SW 1271 (cell line): ENCODE measurements at places on chromosomes 7 and 10.

DNA sequence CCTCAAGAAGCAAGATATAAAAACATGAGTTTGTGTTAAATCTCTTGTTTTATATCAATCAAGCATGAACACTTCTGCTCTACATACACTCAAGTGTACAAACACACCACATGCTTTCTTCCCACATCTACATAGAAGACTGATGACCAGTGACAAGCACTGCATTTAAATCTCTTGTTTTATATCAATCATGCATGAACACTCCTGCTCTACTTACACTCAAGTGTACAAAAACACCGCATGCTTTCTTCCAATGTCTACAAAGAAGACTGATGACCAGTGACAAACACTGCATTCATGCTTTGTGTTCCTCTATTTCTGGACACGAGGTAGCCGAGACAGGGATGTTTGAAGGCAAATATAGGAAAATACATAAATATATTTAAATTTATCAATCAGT lies 642.0 kb upstream of the PFKP start:
- no peak for DNase-seq

DNA sequence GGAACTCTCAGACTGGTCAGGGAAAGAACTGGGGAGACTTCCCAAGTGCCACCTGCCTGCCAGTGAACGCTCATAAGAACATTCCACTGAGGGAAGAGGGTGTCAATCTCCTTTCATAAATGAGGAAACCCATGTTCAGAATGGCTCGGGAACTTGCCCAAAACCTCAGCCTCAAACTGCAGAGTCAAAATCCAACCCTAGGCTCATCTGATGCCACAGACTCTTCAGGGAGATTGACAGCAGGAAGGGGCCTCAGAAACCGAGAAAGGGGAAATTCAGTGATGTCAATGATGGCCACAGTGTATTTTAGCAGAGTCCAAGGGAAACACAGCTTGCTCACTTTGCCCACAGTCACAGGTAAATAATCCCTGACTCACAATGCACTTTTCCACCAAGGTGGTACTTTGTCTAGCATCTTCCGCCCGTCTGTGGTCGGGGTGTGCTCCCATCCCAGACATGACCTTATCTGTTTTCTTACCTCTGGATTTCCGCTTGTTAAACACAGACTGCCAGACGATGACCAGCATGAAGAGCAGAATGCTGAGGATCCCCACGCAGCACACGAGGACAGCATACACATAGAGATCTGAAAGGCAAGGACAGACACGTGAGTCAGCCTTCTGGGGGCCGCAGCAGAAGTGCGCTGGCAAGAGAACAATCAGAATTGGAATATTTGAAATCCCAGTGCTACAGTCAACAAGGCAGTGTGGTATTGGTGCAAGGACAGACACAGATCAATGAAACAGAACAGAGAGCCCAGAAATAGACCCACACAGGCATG lies 38.4 kb downstream of the VSTM4 start:
- no peak for DNase-seq

DNA sequence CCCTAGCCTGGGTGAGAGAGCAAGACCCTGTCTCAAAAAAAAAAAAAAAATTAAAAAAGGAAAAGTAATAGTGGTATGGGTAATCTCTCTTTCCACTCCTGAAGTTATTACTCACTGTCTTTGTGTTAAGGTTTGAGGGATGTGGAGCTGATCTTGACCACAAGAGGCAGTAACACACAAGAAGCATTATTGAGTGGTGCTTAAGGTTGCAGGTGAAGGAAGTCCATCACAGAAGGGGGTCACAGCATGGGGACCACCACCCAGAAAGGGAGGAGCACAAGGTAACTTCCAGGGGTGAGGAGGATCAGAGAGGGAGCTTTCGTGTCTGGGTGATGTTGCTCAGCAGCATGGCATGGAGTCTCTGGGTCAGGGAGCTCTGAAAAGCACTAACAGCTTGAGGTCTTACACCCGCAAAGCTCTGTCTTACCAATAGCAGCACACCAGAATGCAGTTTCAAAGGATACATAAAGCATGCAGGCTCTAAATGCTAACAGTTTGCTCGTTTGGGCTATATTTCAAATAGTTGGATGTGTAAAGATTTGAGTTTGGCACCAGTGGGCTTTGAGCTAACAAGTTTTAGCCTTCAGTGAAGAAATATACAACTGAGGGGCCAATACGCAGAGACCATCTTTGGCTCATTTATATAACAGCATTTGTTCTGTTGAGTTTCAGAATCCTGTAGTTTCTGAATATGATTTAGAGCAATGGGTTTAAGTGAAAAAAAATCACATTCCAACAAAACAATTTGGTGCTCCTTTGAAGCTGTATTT lies 100.4 kb upstream of the DNAJC1 start:
- DNase-seq: no peak

GRCh38 chr7:3191548-3191947 lies 109.5 kb upstream of the SDK1 start:
- DNase-seq: no peak

DNA sequence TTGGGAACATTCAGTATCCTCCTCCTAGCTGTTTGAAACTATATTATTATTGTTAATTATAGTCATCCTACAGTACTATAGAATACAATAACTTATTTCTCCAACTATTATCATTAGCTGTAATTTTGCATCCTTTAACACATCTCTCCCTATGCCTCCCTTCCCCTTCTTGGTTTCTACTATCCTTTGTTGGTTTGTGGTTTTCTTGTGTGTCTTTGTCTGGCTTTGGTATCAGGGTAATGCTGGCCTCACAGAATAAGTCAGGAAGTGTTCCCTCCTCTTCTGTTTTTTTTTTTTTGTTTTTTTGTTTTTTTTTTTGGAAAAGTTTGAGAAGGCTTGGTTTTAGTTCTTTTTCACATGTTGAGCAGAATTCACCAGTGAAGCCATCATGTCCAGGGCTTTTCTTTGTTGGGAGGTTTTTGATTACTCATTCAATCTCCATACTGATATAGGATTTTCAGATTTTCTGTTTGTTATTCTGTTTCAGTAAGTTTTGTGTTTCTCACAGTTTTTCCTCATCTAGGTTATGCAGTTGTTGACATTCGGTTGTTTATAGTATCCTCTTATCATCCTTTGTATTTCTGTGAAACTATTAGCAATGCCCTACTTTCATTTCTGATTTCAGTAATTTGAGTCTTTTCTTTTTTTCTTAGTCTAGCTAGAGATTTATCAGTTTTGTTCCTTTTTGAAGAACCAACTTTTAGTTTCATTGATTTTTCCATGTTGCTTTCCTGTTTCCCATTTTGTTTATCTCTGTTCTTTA lies 21.6 kb downstream of the C1GALT1 start:
- DNase-seq: no peak

- DNase-seq: no peak
These were observed 57.5 kb downstream of the HDAC9 start for GRCh38 chr7:18552943-18553604.

DNA sequence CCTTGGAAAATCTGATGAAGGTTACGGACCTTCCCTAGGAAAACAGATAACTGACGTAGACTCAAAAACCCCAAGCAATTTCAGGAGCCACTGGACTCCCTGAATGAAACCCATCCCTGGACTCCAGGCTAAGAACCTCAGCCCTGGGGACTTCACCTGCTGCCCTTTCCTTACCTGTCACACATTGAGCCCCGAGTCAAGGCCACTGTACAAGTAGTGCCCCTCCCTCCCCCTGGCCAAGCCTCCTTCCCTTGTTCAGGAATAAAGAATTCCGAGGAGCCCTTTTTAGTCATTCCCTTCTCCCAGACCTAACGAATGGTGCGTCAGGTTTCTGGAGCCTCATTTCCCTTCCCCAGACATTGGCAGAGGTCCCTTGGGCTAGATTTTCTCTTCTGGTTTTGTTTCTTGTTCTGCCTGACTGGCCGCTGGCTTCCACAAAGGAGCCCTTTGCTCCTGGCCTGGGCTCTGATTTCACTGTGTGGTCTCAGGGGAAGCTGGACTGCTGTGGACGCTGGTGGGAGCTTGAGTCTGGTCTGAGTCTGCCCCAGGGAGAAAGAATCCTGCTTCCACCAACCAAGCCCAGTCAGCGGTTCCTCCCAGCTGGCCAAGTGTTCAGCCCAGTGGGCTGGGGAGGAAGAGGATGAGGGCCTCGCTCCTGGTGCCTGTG lies 31.7 kb downstream of the ZNF775 start:
- DNase-seq: no peak

DNA sequence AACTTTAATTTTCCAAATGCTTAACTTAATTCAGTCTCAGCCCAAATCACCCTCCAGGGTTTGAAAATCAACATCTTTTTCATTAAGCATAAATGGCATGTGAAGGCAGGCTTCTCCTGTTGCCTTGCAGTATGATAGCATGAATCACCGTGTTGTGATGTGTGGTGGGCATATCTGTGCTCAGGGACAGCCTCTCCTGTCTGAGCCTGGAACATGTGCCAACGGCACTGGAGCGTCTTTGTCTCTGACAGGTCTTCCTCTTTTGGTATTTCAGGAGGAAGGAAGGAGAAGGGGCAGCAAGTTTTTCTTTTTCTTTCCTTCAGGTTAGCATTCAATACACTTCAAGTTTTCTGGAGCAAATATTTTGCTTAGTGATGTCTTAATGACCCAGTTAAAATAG lies 57.6 kb downstream of the LRGUK start:
- no peak for DNase-seq

GRCh38 chr7:18806177-18806576 lies 310.6 kb downstream of the HDAC9 start:
- DNase-seq: no peak

GRCh38 chr10:111481866-111482265 lies 405.0 kb downstream of the ADRA2A start:
- no peak for DNase-seq

DNA sequence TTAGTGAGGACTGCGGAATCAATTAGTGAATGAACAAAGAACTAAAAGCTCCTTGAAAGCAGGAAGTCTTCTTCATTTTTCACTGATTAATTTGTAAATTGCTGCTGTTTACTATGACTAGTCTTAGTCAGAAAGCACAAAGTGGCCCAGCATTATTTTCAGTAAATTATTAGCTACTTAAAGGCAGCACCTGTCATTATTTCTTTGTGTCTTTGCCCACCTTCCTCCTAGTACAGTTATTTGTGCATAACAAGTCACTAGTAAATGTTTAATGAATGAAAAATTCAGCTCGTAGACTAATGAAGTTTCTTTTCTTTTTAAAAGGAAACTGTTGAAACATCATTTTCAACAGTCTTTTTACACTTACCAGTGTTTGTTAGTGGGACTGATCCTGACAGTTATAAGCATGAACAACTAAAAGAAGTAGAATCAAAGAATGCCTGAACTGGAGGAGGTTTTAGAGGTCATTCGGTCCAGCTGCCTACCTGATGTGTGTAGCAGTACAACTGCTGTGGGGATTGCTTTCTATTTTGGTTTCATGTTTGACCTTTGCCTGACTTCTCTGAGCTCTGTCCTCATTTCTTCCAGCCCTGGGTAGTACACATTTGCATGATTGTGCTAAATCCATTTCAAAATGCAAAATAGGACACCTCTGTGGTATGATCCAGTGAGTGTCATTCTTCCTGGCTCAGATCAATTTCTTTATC lies 140.0 kb upstream of the PHYHIPL start:
- DNase-seq: no peak

GRCh38 chr7:85820702-85821443 lies 634.0 kb upstream of the SEMA3D start:
- DNase-seq: no peak

DNA sequence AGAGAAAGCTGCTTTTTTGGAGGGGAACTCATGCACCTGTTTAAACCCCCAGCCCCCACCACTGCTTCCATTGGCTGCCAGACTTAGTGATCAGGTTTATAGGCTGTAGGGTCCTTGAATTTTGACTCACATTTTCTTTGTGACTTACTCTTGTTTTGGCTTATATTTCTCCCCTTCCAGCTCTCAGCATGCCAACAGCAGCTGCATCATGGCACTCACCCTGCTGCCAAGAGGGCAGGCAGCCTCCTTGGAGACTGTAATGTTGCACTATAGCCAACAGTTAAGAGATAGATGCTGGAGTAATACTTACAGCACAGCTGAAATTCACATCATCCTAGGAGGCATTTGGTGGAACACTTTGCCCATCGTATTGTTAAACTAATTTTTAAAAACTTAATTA lies 98.0 kb upstream of the GLCCI1 start:
- no peak for DNase-seq

GRCh38 chr7:18941207-18941606 lies 176.2 kb downstream of the TWIST1 start:
- no peak for DNase-seq

DNA sequence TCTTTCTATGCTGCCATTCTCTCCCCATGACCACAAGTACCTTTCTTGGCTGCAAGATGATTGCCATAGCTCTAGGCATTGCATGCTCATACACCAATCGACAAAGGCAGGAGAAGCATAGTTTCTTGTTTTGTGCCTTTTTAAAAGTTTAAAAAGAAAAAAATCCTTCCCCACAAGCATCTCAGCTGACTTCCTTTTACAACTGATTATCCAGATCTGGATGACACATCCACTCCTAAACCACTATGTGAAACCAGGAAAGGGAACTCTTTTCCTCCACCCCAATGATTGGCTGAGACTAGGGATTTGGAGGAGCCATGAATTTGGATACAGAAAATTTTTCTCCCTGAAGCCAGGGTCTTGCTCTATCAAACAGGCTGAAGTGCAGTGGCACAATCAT lies 14.5 kb upstream of the LRRC4 start:
- DNase-seq: no peak
